Activated CD4-positive, alpha-beta memory T cell treated with anti-CD3 and anti-CD28 coated beads, Interleukin-2, amount 10 ng/mL, durations not matched to agents 7 days and 5 days (primary cell): ENCODE measurements at places on chromosomes 2 and 18. TPM values are rescaled to one million over a fixed set of nuclear protein-coding genes. Genes with fewer than 3 reads are reported as not detected.

DNA sequence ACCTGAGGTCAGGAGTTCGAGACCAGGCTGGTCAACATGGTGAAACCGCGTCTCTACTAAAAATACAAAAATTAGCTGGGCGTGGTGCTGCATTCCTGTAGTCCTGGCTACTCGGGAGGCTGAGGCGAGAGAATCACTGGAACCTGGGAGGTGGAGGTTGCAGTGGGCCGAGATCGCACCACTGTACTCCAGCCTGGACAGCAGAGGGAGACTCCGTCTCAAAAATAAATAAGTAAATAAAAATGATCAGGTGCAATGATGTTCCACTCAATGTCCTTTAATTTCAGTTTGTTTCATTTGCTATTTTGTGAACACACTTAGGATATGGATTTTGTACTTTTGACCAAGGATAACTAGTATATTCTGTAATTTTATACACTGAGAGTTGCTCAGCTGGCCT, 9.3 kb downstream of the HADHA start:
- DNase-seq: no peak

REG3A gene
- total RNA-seq: not detected

OSR1 gene
- total RNA-seq: not detected

- DNase-seq: no peak
These were observed 15.7 kb downstream of the PHOSPHO2 start for GRCh38 chr2:169709981-169710380.

- DNase-seq: no peak
These were observed 58.7 kb downstream of the RBKS start for GRCh38 chr2:27831279-27832050.

- DNase-seq: no peak
These were observed 22.1 kb upstream of the COL6A3 start for GRCh38 chr2:237435844-237436587.

DNA sequence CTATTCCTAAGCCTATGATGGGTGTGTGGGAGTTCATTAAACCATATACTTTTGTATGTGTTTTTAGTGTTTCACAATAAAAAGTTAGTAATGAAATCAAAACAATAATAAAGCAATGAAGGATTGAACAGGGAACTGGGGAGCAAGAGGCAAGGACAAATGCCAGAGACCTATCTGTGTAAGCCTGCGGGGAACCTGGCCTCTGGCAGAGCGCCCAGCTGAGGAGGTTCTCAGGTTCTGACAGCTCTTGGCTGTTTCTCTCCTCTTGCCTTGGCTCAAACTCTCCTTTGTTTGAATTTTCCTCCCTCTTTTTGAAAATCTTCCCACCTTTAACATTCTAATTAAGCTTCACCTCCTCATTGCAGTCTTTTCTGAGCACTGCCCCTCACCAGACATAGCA, 200.0 kb upstream of the NCKAP5 start:
- DNase-seq: no peak

SLC9A4 gene
- total RNA-seq: 0.10 TPM

STARD6 gene
- total RNA-seq: not detected

- DNase-seq: no peak
These were observed 142.8 kb upstream of the STK17B start for GRCh38 chr2:196314157-196314556.

DNA sequence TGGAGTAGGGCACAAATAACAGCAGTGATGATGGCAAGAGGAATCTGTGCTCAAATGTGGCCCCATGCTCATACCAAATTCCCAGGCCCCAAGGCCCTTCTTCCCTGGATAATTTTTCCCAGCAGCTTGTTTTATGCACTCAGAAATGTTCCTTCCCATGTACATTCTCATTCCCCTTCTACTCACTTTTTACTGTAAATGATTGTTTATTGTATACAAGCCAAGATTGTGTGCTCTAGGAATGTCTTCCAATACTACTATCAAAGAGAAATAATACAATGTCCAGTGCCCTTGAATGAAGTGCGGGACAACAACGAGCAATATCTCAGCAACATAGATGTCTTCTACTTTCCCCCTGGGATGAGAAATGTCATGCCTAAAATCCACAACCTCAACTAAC, 201.6 kb downstream of the ICOS start:
- DNase-seq: no peak

GRCh38 chr2:133576714-133577113, 8.5 kb upstream of the NCKAP5 start:
- no peak for DNase-seq

SULT1C4 gene
- not detected for total RNA-seq

LYPD1 gene
- total RNA-seq: not detected

AKAIN1 gene
- total RNA-seq: not detected

KLF11 gene
- total RNA-seq: 14.4 TPM

GRCh38 chr2:18976168-18976961, 382.1 kb downstream of the OSR1 start:
- no peak for DNase-seq

GPATCH11 gene
- 9.0 TPM for total RNA-seq

DNA sequence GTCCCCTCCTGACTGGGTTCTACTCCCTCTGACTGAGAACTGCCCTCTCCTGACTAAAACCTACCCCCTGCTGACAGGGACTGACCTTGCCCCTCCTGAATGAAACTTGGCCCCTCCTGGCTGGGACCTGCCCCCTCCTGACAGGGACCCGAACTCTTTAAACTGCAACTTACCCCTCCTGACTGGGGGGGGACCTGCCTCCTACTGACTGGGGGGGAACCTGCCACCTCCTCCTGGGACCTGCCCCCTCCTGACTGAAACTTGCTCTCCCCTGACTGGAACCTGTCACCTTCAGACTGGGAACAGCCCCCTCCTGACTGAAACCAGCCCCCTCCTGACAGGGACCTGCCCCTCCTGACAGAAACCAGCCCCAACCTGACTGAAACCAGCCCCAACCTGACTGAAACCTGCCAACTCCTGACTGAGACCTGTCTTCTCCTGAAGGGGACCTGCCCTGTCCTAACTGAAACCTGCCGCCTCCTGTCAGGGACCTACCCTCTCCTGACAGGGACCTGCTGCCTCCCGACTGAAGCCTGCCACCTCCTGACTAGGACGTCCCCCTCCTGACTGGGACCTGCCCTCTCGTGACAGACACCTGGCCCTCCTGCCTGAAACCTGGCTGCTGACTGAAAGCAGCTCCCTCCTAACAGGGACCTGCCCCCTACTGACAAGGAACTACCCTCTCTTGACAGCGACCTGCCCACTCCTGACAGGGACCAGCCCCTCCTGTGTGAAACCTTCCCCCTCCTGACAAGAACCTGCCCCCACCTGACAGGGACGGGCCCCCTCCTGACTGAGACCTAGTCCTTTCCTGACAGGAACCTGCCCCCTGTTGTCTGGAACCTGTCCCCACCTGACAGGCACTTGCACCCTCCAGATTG, 87.1 kb downstream of the PXDN start:
- no peak for DNase-seq

OTOF gene
- 23.7 TPM for total RNA-seq

DNA sequence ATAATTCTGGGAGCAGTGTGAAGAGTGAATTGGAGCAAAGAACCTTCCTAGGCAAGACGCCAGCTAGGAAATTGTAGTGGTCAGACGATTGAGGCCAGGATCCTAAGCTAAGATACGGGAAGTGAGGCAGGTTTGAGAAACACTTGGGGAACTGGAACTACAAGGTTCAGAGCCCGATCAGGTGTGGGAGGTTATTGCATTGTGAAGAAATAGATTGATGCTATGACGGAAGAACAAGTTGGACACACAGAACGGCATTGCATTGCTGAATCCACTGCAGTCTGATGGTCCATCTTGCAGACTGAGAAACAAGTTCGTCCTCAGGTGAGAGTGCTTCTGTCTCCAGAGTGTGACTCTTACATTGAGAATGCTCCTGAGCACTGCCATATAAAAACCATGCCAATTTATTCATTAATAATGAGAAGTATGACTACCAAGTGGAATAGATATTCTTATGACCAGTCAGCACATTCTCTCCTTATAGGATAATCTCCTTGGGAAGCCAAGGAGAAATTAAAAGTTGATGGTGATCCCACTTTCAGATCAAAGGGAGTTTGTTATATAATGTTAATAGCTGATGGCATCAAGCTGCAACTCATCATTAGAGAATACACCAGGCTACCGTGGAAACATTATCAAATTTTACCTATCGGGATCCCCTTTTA, 30.9 kb downstream of the ANTXR1 start:
- DNase-seq: no peak

DNA sequence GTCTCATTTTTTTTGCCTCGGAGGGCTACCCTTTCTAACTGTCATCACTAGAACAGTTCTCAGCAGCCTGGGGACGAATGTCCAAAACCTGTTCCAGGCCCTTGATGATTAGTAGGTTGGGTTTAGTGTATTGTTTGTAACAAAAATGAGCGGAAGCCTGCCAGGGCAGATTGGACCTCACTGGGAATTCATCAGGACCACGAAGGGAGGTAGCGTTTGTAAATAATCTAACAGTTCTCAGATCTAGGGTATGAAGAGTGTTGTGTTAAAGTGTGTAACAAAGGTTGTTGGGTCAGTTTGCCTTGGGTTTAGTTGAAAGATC, 799 bp downstream of the CEP68 start:
- no peak for DNase-seq

DNA sequence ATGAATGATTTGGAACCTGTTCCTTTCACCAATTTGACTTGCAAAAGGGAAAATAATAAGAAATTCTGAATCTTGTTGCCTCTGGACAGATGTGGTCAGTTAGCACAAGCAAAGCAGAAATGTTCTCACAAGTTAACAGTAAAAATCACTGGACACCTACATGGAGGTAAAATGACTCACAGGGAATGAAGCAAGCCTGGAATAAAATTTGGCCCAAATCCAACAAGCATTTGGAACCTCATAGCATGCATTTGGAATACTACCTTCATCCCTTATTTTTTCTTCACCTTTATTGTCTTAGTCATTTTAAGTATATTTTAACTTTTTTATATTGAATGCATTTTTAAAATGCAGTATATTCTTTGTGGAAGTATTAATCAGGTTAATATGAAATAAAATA, 602.9 kb downstream of the ARHGAP15 start:
- no peak for DNase-seq

KRTCAP3 gene
- 10.1 TPM for total RNA-seq

- DNase-seq: no peak
These were observed 48.9 kb upstream of the SPATS2L start for GRCh38 chr2:200257570-200257969.

- no peak for DNase-seq
These were observed 81.6 kb downstream of the AOX1 start for GRCh38 chr2:200667413-200667812.

- no peak for DNase-seq
These were observed 42.7 kb downstream of the SFXN5 start for GRCh38 chr2:73028841-73029240.

GRCh38 chr2:72570413-72570812, 255.4 kb downstream of the EXOC6B start:
- no peak for DNase-seq

EVA1A gene
- total RNA-seq: not detected

GRCh38 chr2:136025057-136025973, 39.9 kb upstream of the DARS1 start:
- peak; percentile 33 for DNase-seq

GRCh38 chr2:158045362-158045761, 56.3 kb upstream of the UPP2 start:
- DNase-seq: no peak

LBH gene
- total RNA-seq: 110 TPM

PAIP2B gene
- 1.7 TPM for total RNA-seq

DNA sequence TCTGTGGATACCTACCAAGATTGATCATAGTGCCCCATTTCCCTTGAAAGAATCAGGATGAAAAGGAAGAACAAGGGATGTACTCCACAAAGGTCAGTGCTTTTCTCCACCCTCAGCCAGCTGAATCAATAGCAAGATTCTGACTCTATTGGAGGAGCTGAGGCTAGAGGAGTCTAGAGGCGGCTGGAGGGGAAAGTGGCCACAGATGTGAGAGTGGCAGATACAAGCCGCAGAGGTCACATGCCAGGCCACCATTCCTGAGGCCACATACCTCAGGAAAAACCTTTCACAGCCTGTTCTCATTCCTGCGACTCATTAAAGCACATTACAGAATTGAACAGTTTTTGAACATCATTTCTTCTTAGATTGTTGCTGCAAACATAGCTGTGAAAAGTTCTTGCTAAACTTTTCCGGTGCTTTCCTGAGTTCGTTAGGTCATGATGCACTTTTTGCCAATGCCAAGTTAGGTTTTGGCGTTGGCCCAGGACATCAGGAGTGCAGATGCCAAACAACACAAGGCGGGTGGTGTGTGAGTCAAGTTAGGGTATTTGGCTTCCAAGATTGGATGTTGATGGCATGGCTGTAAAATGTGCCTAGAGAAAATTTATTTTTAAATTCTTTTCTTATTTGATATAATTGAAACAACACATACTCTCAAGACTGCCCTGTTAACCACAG, 160.7 kb upstream of the SP5 start:
- no peak for DNase-seq

DNA sequence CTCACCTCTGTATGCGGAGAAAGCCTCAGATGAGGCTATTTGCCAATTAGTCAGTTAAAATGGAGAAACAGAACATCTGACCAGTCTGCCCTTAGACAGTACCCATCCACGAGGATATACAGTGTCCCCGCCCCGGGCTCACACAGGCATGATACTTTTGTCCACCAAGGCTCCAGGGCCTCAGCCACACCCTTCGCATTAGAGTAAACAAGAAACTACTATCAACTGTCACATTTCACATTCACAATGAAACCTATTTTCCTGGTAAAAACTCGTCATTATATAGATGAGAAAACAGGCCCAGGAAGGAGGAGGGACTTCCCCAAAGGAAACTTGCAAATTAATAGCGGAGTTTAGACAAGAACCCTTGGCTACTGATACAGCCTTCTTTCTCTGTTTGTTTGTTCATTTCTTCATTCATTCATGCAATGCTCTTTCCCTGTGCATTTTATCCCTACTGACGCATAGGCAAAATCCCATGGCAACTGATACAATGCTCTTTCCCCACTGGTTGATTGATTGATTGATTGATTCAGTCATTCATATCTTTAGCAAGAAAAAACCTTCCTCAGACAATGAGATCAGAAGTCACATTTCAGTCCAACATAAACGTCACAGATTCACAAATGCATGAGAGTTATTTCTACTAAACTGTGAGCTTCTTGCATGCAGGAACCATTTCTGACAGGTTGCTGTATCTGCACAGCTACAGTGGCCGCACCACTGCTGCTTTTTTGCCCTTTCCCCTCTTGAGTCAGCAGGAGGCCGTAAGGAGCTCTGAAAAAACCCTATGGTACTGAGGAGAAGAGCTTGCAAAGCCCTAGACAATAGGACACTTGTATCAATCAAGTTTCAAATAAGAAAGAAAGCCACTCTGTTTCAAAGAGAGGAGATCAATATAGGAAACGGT, 777.1 kb downstream of the RNF144A start:
- peak; percentile 54 for DNase-seq

GRCh38 chr2:136310797-136311603, 193.1 kb upstream of the CXCR4 start:
- DNase-seq: no peak

- no peak for DNase-seq
These were observed 40.0 kb upstream of the AGPS start for GRCh38 chr2:177352441-177353186.

UBE2F gene
- 77.5 TPM for total RNA-seq
